Stimulated activated CD4-positive, alpha-beta T cell treated with anti-CD3 and anti-CD28 coated beads, Interleukin-1b, Interleukin-23, amount 100 ng/mL, for 1 hour (primary cell): ENCODE measurements at places on chromosomes 11 and 22.

DNA sequence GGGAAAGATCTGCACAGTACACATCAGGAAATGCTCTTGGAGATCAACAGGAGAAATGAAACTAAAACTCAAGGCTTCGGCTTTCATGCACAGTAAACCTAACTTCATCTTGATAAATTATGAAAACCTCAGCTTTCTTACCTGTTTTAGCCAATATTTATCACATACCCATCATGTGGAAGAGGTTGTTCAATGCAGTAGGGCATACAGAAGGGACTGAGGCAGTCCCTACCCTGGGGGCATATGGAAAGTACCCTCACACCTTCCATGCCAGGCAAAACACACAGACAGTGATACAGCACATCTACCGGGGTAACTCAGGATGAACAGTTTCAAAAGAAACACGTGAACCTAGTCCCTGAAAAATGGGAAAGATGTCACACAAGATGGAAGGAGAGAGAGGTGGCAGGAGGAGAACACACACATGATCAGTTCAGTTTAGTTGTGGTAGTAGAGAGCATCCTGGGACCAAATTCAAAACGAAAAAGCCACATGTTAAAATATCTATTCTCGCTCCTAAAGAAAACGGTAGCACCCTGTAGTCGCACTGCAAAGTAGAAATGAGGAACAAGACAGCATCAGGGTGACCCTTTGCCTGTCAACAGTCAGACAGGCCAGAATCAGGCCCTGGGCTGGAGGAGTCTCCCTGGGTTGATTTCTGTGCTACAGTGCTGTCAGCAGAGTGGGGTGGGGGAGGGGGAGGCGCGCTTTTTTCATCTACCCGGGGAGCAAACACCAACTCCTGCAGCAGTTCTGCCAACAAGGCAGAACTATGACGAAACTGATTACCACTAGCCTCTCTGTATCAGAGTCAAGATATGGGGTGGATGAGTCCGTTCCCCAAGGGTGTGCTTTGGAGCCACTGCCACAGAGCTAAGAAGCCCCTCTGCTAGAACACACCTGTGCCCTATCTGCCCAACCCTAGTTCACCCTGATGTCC lies 1.3 kb downstream of the HIRA start:
- no peak for DNase-seq

DNA sequence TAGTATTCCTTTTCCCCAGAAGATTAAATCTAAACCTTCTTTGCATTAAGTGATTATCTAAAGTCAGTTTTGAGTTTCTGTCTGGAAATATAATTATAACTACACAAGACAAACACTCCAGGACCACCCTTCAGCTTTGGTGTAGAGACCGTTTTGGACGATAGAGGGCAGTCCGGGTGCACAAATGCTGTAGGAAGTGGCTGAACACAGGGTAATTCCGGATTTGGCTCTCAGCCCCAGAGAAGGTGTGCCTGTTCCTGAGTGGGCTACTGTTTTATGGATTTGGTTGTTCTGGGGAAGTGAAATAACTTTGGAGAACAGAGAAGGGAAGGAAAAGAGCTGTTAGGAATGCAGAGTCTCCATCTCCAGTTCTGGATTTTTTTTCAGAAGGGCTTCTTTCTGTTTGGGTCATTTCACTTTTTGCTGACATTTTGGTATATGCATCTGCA lies 14.8 kb downstream of the EXT2 start:
- peak; percentile 34 for DNase-seq

DNA sequence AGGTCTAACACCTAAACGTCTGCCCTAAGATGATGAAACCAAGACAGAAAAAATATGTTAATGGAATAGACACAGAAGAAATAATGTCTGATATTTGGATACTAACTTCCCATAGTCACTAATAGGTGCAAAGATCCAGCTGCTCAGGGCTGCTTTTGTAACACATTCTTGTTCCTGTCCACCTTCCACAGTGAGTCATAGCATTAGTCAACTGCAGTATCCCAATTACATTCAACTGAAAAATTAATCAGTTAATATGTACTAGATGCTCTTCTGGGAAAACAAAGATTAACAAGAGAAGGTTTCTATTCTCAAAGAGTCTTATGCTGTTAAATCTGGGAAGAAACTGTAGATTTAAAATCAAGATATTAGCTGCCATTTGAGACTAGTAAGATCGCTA lies 47.6 kb downstream of the HEPHL1 start:
- DNase-seq: no peak

- no peak for DNase-seq
Observed at GRCh38 chr11:95547186-95547585, 242.4 kb downstream of the FAM76B start.

DNA sequence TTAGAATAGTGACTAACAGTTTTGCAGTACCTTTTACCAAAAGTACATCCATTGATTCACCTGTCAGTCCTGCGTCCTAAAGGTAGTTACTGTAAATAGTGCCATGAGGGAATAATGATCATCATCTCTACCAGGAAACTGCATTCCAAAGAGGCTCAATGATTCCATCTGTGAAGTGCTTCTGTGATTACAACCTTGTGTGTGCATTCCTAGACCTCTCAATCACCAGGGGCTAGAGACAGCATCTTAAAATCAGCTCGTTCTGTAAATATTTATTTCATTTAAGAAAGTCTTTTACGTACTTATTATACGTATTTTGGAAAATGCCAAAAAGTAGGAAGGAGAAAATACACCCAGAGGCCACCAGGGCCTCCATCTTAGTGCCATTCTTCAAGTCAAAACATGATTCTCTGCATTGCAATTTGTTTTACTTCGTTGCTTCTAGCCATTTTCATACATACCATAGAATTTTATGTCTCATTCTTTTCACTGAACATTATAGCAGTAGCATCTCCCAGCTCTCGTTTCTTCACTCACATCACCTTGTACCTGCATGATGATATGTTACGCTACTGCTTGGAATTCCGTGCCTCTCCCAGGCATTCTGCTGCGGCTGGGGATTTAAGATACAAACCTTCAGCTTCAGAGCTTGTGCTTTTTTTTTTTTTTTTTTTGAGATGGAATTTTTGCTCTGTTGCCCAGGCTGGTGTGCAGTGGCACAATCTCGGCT lies 117.0 kb downstream of the SEZ6L start:
- DNase-seq: no peak

DNA sequence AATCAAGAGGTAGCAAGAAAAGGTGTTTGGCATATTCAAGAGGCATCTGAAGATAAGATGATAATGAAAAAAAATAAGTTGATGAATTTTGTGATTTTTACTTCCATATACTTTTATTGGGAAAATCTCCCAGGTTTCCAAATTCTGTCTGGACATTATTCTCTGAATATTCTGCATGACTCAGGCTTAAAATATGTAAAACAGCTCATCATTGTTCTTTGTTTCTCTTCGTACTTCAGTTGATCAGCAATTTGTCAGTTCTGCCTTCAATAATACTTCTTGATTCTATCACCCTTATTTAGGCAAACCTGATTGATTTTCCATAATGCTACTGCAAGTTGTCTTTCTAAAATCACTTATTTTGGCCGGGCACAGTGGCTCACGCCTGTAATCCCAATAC lies 30.2 kb downstream of the GTF2H1 start:
- DNase-seq: no peak

DNA sequence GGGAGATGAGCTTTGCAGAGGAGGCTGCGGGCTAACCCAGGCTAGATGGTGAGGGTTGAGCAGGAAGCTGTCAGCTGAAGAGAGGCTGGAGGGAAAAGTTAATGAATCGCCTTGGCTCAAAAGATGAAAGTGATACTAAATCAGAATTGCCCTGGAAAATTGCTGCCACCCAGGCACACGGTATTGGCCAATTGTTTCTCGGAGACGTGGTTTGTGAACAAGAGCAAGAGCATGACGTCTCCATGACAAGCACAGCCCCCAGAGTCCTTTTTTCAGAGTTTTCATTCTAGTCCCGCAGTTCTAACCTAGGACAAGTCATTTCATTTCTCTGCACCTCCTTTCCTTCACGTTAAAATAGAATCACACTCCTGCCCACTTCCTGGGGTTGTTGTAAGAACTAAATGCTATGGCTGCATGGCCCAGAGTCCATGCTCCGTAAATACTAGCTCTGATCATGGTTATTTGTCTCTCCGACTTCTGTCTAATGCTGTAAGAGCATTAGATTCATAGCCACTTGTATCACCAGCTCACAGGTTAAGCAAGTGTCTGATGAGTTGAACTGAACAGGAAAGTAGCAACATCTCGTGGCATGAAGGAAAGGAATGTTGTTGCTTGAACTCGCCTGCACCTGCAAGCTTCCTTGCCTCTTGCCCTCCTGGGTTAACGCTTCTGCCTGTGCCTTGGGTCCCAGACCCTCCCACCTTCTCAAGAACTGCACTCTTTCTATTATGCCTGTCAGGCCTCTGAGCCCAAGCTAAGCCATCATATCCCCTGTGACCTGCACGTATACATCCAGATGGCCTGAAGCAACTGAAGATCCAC lies 33.8 kb upstream of the NUP50 start:
- no peak for DNase-seq

- no peak for DNase-seq
Observed at GRCh38 chr11:78676026-78676557, 101.4 kb upstream of the NARS2 start.

DNA sequence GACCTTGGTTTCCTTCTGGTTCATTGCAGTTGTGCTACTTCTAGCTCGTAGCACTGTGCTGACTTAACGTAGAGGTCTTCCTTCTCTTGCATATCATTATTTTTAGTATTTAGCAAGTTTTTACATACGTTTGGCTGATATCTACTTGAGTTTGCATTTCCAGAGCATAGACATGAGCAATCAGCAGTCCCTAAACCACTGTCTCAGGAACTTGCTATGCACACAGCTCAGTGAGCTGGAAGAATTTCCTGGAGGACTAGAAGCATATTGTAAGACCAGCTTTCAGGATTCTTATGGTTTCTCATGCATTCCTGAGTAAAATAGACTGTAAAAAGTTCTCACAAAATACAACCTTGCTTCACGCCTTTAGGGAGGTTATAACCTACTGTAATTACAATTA lies 226.7 kb upstream of the PDGFD start:
- DNase-seq: no peak

DNA sequence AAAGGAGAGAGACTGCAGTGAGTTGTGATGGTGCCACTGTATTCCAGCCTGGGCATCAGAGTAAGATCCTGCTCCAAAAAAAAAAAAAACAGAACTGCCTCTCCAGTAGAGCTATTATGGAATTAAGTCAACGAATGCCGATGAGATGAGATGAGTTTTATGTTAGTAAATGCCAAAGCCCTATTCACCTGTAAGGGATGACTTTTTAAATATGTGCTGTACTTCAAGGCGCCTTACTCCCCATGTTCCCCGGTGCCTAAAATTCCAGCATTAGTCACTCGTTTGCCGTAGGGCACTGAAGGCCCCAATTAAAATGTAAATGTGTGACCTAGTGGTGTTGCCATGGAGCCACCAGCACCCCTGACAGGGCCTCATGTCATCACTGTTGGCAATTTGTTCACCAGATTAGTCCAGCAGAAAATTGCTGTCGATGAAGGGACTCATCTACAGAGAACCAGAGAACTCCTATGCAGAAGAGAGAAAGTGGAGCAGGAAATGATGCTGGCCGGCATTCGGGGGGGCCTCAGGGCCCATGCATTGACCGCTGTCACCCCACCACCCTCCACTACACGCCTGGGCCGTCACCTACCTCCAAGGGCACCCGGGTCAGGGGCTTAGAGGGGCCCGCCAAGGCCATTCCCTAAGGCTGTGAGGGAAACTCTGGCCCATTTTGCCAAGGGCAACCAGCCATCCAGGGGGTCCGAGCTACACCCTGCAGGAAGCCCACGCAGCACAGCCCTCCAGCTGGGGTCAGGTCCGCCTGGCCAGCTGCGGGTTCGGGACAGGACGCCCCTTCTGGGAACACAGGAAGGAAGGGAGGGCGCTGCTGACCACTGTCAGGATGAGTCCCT lies 17.8 kb downstream of the LIF start:
- DNase-seq: no peak

DNA sequence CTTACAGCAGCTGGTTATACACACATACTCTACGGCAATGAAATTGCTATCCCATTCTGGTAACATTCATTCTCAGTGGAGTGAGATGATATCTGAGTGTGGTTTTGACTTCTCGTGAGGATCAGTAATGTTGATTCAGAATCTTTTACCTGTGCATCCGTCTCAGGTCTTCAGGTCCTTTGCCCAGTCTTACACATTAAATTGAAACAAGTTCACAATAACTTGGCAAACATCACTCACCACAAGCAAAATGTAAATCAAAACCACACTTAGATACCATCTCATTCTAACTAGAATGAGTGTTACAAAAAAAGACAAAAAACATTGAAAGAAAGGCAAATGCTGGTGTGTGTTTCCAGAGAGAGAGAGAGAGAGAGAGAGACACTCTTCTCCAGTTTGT lies 14.0 kb downstream of the RGL4 start:
- DNase-seq: no peak

- DNase-seq: no peak
Observed at GRCh38 chr11:115167456-115167855, 336.8 kb downstream of the CADM1 start.

DNA sequence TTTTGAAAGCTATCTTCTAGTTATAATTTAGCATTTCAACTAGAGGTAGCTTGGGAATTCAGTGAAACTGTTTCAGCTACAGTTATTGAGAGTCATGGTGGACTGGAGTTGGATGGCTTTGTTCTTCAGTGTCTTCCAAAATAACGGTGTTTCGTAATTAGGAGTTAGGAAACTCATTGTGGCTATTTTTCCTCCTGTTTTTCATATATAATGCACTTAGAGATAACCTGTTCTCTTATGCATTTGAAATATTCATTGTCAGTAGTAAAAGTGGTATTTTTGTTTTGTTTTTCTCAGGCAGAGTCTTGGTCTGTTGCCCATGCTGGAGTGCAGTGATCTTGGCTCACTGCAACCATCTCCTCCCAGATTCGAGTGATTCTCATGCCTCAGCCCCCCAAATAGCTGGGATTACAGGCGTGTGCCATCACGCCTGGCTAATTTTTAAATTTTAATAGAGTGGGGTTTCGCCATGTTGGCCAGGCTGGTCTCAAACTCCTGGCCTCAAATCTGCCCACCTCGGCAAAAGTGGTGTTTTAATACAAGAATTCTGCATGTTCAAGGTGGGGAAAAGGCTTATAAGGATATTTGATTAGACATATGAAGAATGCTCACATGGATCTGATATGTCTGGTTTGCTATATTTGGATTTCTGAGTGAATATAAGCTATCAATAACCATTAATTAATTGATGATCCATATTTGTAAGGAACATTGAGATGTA lies 12.7 kb downstream of the PDHX start:
- no peak for DNase-seq

DNA sequence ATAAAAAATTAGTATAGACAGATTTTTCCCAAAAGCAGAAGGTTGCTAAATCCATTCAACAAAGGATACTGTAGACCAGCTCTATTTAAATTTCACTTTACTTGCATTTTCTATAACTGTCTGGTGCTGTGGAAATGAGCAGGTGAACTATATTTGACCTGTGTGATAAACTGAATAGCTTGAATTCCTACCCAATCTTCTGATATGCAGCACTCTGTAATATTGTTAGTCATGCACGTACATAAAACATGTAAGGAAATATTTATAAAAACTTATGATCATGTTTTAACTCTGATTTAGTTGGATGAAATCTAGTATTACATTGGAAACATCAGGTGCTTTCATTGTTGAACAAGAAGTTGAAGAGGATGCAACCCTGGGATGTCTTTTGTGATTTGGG lies 213.6 kb downstream of the DBX1 start:
- no peak for DNase-seq
